HFF-Myc (cell line): ENCODE measurements at places on chromosomes 3 and 15.
A peak's percentile ranks its signal among the peaks of the same experiment; 100 is the strongest.

- no peak for DNase-seq
Measured at GRCh38 chr15:89837134-89837829, 22.6 kb upstream of the ANPEP start.

GRCh38 chr3:48472673-48472922, 26.1 kb downstream of the ATRIP start:
- DNase-seq: no peak

DNA sequence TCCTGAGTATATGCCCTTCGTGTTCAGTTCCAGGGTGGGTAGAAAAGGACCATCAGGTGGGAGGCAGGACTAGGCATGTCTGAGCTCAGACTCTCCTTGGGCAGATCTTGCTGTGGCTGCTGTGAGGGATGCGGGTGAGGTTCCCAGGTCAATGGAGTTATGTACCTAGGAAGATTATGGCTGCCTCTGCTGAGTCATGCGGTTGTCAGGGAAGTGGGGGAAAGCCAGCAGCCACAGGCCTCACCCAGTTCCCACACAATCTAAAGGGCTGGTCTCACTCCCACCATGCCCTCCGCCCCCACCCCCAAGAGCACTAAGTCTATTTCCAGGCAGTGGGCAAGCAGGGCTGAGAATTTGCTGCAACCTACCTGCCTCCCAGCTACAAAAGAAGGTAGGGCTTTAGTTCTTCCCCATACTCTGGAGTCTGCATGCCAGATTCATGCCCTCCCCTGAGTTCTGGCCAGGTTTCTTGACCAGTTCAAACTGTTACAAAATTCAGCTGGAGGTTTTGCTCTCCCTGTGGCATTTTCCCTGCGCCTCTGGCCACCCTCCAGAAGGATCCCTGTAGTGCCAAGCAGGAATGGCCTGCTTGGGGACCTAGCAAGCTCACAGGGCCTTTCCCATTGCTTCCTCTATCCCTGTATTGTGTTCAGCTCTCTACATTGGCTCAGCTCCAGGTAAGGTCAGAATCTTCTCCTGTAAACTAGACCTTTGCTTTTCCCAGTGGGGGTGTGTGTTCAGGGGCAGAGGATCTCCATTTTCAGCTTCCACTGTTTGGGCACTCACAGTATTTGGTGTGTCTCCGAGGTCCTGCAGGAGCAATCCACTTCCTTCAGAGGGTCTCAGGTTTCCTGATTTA, 12.7 kb upstream of the TMCO5A start:
- no peak for DNase-seq

DNA sequence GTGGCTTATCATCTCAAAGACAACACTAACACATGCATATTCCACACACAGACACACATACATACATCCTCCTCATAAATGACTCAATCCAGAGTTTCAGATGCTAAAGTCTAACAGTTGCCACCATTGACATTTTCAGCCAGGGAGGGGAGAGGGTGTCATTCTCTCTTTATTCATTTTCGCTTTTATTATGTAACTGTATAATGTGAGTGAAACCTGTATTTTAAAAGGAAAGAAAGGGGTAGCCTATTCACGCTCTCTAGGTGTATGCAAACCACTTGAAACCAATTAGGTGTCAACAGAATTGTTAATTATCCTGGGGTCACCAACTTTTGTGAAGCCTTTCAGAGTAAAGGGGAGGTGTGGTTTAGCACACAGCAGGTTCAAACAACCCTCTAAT, 1282.9 kb downstream of the ROBO2 start:
- DNase-seq: no peak

- no peak for DNase-seq
Measured at GRCh38 chr3:178482981-178483380, 53.3 kb upstream of the KCNMB2 start.

DNA sequence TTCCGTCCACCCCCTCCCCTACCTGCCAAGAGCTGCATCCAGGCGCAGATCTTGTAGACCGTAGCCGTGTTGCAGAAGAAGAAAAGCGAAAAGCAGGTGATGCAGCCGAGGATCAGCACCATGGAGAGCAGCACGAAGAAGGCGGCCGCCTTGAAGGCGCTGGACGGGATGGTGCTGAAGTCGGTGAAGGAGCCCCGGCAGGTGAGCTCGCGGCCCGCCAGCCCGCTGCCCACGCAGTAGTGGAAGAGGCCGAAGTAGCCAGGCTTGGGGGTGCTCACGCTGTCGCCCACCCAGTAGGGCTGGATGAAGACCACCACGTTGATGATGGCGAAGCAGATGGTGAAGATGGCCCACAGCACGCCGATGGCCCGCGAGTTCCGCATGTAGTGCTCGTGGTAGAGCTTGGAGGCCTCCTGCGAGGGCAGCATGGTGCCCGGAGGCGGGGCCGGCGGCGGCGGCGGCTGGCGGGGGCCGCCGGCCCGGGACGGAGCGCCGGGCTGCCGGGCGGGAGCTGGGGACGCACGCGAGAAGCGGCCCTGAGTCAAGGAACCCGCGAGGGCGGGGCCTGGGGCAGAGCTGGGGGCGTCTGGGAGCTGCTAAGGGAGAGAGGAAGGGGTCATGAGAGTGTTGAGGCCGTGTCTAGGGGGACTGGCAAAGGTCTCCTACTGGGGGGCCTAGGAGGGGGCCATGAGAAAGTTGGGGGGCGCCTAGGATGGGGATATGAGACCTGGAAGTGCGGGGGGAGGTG, 1.2 kb downstream of the LHFPL4 start:
- peak; percentile 27 for DNase-seq

GRCh38 chr15:70555713-70556112, 207.6 kb downstream of the UACA start:
- no peak for DNase-seq

GRCh38 chr3:172885704-172886103, 135.2 kb downstream of the ECT2 start:
- no peak for DNase-seq

GRCh38 chr3:140521751-140522445, 156.0 kb upstream of the TRIM42 start:
- no peak for DNase-seq

DNA sequence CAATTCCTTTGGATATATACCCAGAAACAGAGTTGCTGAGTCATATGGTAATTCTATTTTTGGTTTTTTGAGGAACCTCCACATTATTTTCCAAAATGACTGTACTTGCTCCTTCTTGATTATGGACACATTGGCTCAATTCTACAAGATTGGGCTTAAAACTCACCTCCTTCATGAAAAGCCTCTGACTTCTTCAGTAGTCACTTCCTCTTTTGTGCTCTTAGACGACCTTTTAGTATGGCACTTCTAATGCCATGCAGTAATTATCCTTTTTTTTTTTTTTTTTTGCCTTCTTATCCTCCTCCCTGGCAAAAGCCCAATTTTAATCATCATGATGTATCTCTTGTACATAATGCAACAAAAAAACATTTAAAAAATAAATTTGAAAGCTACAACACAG, 33.0 kb upstream of the ABHD17C start:
- DNase-seq: no peak

DNA sequence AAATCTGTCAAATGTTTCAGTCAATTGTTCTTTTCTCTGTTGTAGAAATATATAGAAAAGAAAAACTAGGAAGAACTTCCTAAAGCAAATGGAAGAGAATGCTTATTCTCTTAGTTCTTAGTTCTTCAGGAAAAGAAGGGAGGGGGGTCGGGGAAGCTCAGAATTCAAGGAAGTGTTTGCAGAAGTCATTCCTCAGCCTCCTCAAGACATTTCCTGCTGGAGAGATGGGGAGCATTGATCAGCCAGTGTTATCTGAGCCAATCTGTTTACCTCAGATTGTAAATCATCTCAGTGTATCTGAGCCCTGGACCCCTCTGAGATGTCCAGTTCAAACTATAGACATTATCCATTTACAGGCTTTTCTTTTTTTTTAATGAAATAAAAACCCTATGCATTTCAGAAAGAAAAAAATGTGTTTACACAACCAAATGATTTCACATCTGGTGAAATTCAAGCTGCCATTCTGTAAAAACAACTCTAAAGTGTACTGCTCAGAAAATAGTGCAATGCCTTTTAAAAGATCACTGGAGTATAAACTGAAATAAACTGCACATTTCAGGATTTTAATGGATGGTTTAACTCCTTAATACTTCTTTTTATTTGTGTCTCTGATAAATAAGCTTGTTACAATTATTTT, 460.7 kb downstream of the ROBO1 start:
- no peak for DNase-seq

DNA sequence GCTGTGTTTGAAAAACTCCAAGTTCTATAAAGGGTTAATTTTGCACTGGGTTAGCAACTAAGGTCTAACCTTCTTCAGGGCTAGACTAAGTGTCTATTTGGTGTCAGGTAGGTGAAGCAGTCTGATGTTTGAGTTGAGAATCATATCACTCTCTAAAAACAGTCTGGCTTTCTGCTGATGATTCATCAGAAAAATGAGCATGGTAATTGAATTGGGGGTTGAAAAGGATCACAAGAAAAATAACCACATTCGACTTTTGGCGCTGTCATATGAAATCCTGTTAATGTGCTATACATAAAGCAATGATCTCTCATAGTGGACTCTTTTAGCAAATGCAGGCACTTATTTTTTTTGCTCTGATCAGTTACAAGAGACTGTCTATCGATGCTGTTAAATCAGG, 242.2 kb upstream of the AZI2 start:
- DNase-seq: no peak

DNA sequence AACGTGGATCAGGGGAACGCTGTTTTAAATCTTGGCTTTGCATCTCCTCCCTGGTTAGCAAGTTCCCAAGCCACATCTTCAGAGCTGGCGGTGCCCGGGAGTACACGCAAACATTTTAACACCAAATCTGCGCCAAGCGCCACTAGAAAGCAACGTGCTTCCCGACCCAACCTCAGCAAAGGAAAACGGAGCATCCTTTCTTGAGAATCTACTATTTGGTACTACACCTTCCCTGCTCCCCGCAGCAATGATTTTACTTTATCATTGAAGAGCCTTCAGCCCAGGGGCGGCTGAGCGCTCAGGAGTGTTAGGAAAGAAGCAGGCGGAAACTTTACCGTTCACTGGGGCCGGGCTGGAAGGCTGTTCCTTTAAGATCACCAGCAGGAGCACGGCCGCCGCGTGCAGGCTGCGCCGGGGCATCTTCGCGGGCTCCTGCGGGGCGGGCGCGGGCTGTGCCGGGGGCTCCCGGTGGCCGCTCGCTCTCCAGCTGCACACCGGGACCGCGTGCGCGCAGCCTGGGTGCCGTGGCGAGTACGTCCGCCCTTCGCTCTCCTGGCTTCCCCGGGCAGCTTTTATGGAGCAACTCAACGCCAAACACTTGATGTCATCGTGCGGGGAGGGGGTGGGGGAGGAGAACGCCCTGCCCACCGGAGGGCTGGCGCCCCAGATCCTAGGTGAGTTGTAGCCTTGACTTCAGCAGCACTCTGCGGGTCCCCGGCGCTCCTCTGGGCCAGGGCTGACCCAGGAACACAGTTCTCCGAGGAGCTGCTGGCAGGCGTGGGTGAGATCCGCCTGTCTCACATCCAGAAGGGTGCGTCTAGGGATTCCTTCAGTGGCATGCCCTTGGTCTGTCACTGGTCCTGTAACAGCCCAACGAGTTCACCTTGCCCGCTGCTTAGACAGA, at the start of gene CA12:
Gene CA12, minus strand, starts transcription at position 546 of the 904 bp plus-strand sequence. Its CDS starts 126 bp downstream, at position 420.
- no peak for DNase-seq

- no peak for DNase-seq
Measured at GRCh38 chr3:18061737-18062656, 319.6 kb upstream of the TBC1D5 start.

DNA sequence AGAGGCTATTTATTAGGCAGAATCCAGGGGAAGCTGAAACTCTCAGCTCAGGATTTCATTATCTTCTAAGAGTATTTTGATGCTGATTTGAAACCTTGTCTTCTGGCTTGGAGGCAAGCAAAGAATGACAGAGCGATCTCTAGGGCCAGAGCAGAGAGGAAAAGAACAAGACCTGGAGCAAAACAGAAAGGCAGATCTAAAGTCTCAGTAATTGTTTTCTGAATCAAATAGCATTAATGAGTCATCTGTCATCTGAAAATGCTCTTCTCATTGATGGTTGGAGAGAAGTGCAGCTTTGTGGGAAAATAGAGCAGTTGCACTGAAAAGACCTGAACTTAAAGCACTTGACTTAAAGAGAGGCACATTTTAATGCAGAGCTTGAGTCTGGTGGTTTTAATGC, 385.9 kb downstream of the RAP2B start:
- DNase-seq: no peak

DNA sequence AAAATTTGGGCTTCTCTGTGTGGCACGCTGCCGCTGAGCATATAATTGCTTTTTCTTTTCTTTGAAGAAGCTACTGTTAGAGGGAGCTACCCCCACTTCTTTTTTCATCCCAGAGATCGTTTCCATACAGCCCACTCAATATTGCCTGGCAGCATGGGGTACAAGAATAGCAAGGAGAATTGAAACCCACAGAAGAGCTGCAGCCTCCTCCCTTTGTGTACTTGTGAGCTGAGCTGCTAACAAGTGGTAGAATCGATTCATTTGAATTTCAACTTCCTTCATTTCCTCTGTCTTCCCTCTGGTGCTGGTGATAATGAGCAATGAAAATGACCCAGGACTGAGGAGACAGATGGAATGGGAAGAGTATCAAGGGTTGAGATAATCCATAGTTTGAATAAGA, 64.9 kb downstream of the LRRC3B start:
- no peak for DNase-seq

DNA sequence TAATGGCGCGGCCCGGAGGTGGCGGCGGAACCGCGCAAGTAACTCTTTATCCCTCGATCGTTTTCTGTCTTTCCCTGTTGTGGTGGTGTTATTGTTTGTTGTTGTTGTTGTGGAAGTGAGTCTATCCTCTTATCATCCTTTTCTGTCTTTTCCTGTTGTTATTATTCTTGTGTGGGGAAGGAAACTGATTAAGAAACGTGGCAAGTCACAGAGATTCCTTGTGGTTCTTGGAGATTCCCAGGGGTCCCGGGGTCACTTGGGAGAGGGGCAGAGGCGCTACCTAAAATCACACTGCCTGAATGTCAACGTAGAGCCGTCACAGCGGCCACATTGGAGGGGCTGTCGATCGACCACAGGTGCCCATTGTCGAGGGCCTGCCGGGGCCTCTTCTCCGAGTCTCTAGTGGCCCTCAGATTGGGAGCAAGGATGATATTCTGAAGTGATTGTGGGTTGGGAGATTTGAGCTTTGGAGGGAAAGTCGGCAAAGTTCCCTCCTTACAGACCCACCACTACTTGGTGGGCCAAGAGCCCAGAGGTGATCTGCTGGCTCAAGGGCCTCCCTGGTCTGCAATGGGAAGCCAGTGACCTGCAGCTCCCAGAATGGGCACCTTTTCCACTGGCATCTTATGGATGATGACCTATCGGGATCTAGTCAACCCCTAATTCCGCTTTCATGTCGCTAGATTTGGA, 790 bp downstream of the PARP14 start:
- DNase-seq: no peak

GRCh38 chr15:66843581-66843980, 141.5 kb downstream of the SMAD6 start:
- no peak for DNase-seq
